H9 (cell line): ENCODE measurements at places on chromosomes 11 and 22.

- DNase-seq: no peak
Measured at GRCh38 chr11:118845369-118845768, 38.3 kb upstream of the CXCR5 start.

GRCh38 chr11:36400766-36401455 lies 104.8 kb downstream of the PRR5L start:
- DNase-seq: no peak

GRCh38 chr11:78414321-78415051 lies 3.1 kb downstream of the GAB2 start:
- no peak for DNase-seq

GRCh38 chr11:75100314-75100713 lies 3.6 kb upstream of the OR2AT4 start:
- no peak for DNase-seq

DNA sequence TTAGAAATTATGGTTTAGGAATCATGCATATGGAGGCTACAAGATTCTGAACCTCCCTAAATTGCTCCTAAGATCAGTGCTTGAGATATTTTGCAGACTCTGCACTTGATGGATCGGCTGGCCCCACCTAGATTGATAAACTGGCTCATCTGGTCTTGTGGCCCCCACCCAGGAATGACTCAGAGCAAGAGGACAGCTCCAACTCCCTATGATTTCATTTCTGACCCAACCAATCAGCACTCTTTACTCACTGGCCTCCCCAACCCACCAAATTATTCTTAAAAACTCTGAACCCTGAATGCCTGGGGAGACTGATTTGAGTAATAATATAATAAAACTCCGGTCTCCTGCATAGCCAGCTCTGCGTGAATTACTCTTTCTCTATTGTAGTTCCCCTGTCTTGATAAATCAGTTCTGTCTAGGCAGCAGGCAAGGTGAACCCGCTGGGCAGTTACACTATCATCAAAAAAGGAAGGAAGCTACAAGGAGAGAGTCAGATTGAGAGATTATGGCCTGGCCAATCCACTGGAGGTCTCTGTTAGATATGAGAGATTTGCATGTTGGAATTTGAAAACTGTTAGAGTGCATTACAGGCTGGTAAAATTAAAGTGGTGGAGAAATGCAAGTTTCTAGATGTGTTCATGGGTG lies 245.8 kb downstream of the CSNK2A3 start:
- no peak for DNase-seq

- DNase-seq: no peak
Measured at GRCh38 chr11:27487706-27488105, 15.1 kb upstream of the LGR4 start.

DNA sequence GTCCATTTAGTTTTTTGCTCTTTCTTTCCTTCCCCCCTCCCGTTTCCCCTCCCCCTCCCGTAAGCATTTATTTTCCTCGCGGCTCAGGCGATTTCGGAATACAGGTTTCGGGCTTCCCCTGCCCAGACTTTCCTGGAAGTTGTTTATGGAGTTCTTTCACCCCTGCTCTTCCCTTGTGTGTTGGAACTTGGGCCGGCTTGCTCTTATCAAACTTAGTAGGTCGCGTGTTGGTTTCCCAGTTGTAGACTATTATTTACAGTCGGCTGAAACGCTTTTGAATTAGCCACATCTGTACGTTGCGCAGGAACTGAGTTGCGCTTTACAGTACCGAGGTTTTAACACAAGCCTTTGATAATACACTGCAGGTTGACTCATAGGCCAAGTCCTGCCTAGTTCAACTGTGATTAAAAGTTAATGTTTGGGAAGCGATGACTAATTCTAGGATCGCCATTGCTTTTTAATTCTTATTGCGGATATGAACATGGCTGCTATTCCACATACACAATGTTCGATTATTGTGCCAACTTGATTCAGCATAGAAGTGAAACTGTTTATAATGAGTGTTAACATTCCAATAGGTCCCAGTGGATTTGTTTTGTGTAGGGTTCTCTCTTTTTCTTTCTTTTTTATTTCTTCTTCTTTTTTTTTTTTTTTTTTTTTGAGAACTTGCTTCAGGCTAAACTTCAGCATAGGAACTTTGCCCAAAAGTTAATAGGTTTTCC lies 1.7 kb downstream of the YAP1 start:
- no peak for DNase-seq

GRCh38 chr11:42625757-42626665 lies 685.8 kb upstream of the API5 start:
- DNase-seq: no peak

GRCh38 chr11:46947399-46948077 lies 11.0 kb downstream of the CSTPP1 start:
- no peak for DNase-seq

GRCh38 chr11:74746868-74747267 lies 1.8 kb upstream of the RNF169 start:
- DNase-seq: no peak

GRCh38 chr22:29307596-29308147 lies 1.2 kb downstream of the GAS2L1 start:
- DNase-seq: no peak

DNA sequence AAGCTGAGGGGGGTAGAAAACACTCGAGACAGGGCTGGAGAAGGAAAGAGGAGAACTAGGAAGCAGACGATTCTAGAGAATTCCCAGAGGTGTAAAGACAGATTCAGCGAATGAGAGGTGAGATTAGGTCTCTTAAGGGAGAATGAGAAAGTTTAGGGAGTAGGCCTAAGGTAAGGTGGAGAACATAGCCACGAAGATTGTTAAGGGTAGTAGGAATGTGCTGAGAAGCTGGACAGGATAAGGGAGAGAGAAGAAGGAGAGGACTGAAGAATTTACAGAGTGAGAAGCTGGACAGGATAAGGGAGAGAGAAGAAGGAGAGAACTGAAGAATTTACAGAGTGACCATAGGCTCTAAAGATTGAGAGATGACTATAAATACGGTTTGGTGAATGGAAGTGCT lies 908 bp downstream of the PPME1 start:
- no peak for DNase-seq

- DNase-seq: no peak
Measured at GRCh38 chr22:22087854-22088657, 105.5 kb upstream of the TOP3B start.

DNA sequence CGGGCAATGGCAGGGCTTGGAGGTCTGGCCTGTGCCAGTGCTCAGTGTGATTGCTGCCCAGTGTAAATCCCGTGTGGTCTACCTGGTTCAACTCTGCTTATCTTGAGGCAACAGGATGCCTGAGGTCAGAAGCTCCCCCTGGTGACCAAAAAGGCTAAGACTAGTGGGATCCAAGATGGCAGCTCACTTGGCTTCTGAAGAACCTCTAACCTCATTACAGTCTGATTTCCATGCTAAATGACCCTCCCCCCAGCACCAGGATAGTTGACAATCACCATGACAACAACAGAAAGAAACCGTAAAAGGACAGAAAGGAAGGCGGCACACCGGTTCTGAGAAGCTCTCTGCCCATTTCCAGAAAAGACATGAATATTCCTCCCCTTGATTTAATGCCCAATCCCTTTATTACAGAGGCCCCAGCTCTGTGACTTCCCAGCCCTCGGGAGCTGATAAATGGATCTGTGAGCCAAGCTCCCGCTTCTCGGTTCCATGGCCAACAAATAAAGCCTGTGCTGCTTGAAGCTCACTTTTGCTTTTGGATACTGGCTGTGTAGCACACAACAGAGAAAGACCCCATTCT lies 398.4 kb downstream of the CTTN start:
- DNase-seq: peak; percentile 36

GRCh38 chr11:58286249-58286648 lies 18.2 kb upstream of the OR10W1 start:
- DNase-seq: peak; percentile 32

GRCh38 chr11:127632546-127632945 lies 632.0 kb upstream of the KIRREL3 start:
- DNase-seq: no peak

DNA sequence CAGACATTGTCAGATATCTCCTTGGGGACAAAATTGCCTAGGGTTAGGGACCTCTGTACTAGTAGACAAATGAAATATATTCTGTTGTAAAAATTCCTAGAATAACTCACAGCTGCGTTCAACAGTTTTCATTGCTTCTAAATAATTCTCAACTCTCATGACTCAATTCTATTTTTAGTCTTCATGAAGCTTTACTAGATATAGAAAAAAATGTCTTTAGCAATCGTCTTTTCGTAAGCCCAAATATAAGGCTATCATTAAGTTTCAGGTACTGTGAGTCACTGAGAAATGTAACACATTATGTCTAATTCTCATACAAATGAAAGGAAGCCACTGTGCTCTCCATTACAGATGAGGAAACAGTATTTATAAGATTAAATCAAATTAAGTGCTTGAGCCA lies 6.4 kb downstream of the MMP12 start:
- no peak for DNase-seq

GRCh38 chr11:10564696-10565318 lies 3.7 kb downstream of the LYVE1 start:
- no peak for DNase-seq

GRCh38 chr22:47295226-47295901 lies 532.9 kb downstream of the TBC1D22A start:
- DNase-seq: no peak

GRCh38 chr11:61609980-61610366 lies 29.1 kb upstream of the SYT7 start:
- DNase-seq: peak; percentile 75

DNA sequence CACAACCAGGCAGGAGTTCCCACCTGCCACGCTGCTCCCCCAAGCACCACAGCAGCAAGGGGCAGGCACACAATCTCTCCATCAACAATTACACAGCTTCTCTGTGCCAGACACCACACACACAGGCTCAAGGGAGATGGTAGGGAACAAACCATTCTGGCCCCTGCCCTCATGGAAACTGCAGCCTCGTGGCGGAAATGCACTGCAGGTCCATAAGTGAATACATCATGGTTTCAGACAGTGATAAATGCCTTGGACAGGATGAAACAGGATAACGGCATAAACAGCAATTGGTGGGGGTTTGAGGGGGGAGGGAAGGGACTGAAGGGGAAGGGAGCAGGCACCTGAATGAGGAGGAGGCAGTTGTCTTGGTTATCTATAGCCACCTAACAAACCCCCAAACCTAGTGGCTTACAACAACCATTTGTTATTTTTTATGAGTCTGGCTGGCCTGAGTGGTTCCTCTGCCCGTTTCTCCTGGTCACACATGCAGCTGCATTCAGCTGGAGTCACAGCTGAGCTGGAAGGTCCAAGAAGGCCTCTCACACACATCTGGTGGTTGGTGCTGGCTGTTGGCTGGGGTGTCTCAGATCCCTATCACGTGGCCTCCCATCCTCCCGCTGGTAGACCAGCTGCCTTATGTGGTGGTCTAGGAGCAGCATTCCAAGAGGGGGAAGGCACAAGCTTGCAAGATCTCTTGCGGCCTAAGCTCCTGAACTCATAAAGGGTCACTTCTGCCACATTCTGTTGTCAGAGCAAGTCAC lies 15.0 kb upstream of the YWHAH start:
- no peak for DNase-seq

DNA sequence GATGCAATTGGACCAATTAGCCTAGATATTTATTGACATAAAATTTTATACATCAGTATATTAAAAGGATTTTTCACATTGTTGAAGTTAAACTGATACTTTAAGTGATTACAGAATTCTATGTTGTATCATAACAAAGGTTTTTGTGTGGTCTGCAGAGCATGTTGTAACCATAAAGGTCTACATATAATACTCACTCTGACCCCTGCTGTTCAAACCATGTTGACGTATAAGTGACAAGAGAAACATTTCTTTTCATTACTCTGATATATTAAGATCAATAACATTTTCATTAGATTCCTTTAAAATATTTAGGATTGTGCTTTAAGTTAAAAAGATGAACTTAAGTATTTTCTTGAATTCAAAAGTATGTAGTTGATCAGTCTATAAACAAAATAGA lies 63.9 kb downstream of the GAS2 start:
- DNase-seq: no peak

GRCh38 chr22:37365950-37366349 lies 61.3 kb downstream of the ELFN2 start:
- DNase-seq: no peak
